Activated CD8-positive, alpha-beta memory T cell treated with anti-CD3 and anti-CD28 coated beads for 24 hours (primary cell): ENCODE measurements at places on chromosomes 1 and 21.

- no peak for DNase-seq
These were observed 7.5 kb upstream of the CYP4A11 start for GRCh38 chr1:46948629-46949416.

DNA sequence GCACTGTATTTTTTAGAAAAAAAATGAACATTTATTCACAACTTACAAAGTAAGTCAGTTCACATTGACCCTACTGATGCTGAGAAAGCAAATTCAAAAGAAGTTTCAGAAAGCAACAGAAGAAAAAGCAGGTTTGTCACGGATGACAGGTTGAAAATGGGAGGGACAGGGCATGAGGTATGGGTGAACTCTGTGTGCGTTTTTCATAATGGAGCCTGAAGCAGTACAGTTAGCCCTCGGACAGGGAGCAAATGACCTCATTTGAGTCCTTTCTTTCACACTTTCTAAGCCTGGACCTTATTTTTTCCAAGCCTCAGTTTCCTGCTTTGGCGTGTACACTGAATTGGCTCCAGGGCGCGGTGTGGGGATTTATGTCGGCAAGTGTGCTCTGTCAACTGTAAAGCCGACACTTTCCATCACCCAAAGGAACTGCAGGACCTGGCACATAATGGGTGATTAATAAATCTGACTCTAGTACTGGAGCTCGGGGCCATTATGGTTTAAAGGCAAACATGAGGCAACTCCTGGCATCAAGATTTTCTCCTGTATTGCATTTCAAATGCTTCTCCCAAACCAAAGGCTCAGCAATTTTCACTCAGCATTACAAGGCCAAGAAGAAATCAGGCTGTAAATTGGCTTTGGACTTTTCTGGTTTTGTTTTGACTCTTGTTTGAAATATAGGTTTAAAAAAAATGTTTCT lies 345.5 kb upstream of the DUSP10 start:
- no peak for DNase-seq

- no peak for DNase-seq
These were observed 88.8 kb upstream of the PRDX6 start for GRCh38 chr1:173388352-173388751.

DNA sequence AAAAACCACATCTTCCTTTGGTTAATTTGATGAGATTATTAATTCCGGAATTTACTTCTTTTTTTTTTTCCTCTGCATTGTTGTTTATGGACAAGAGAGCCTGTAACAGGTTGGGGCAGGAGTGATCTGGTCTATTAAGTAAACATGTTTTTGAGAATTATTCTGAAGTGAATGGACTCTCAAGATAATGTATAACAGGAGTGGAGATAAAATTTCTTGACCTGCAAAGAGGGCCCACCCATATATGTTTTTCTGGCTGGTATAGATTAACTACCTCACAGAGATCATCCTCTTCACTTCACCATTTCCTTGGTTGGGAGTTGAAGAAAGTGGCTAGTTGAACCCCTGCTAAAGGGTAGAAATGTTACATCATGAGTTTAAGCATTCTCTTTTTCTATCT lies 10.7 kb downstream of the DDI2 start:
- DNase-seq, result no peak

DNA sequence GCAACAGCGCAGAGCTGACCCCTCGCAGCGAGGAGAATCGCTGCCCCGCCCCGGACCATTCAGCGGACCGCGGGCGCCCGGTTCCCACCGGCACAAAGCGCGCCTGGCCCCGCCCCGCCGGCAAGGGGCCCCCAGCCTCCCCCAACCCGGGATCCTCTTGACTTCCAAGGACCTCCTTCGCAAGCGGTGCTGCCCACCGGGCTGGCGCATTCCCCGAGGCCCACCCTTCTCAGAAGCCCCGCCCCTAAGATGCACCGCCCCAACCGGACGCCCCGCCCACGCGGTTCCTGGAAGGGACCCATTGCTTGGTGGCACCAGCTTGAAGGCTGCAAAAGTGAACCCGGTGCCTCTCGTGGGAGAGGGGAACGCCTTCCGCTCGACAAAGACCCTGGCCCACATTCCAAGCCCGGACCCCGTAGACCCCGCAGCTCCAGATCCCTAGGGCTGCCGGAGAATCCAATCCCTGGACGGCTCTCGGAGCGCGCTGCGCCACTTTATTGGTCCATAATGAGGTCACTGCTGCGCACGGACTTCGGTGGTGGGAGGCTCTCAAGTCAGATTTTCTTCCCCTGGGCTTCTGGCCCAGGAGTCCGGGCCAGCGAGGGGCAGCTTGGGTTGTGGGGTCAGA lies 2.0 kb downstream of the HES3 start:
- peak; percentile 82 for DNase-seq

- no peak for DNase-seq
These were observed 38.6 kb downstream of the PAPPA2 start for GRCh38 chr1:176501599-176501998.

DNA sequence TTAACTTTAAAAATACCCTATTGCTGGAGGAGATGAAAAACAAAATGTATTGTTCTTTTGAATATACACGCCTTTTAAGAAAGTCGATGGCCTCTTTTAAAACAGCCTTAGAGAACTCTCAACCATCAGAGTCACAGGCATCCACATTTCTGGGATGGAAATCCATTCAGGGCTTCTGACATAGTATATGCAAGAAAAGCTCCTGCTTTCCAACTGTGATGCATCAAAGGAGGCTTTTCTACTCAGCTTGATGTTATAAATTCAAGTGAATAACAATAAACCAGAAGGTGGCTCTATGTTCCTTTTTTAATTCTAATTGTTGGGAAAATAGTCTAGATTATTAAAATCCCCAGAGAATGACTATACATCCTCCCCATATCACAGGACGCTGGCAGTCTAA lies 398.8 kb upstream of the CXADR start:
- DNase-seq, result no peak

GRCh38 chr1:43405219-43405875 lies 15.6 kb downstream of the SZT2 start:
- no peak for DNase-seq

DNA sequence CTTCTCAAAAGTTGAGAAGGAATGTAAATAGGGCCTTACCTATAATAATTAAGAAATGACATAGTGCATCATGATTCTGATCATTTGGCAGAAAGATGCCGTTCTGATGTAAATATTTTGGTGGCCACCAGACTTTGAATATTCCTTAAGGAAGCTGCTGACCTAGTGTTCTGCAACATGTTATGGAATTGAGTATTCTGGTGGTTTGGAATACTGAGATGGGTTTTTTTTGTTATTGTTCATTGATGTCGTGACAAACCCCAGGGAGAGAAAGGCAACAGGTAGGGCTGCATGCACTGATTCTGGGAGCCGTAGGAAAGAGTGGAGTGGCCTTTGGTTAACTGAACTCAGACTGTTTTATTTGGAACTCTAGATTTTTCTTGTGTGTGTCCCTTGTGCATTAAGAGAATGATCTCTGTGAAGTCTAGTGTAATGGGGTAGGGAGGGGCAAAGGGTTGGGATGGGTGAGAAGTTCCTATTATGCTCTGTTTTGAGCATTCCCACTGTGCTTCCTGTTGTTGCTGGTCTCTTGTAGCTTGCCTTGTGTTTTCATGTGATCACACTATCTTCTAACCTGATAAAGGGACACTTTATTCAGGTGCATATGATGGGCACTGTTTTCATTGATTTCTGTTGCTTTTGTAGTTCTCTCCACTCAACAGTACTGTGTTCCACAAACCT lies 25.0 kb downstream of the ZBTB8B start:
- no peak for DNase-seq

- DNase-seq, result no peak
These were observed 63.8 kb downstream of the XCL1 start for GRCh38 chr1:168640182-168640581.
